ENCODE measurements at places on chromosomes 12 and 14.
A peak's percentile ranks its signal among the peaks of the same experiment; 100 is the strongest.

DNA sequence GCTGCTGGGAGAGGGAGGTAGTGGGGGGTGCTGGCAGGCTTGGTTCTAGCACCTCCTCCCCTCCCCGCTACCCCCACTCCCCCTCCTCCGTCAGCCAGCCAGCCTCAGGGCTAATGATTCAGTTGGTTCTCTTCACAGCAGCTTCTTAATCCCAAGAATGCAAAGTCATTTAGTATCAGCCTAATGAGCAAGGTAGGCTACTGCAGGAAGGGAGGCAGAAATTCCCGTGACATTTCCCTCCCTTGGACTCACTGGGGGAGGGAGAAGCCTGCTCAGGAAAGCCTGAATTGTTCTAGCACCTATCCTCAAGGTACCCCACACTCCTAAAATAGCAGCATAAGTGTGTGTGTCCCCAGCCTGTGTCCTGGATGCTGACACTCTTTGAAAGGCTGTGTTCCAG lies 29.8 kb downstream of the ITPK1 start:
- no peak for DNase-seq

DNA sequence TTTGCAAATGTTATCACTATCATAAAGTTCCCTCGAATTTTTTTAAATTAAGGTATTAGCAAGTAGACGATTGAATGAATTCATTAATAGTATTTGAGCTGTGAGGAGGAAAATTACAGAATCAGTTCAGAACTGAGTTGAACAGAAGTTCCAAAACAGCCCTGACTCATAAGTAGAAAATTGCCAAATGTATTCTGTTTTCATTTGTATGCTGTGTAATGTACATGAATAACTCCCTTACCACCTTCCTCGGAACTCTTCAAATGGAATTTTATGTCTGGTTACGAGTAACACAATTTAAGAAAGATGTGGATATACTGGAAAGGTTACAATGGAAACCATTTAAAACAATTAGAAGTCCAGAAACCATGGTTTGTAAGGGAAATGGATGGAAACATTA lies 283.3 kb upstream of the FAR2 start:
- DNase-seq, result no peak

DNA sequence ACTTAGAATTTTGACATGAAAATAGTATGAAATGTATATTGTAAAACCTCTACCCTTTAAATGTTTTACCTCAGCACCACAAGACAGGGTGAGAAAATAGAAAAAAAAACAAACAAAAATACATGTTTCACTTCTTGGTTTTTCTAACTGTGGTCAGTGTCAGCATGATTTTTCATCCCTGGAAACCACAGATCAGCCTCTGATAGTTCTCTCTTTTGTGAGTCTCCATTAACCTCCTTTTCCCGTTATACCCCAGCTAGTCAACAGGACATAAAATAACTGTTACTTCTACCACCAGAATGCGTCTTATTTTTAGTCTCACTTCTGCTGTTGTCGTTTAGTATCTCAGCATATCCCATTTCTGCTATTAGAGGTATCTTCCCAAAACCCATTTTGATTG lies 48.3 kb upstream of the KCNMB4 start:
- DNase-seq, result peak; percentile 28

DNA sequence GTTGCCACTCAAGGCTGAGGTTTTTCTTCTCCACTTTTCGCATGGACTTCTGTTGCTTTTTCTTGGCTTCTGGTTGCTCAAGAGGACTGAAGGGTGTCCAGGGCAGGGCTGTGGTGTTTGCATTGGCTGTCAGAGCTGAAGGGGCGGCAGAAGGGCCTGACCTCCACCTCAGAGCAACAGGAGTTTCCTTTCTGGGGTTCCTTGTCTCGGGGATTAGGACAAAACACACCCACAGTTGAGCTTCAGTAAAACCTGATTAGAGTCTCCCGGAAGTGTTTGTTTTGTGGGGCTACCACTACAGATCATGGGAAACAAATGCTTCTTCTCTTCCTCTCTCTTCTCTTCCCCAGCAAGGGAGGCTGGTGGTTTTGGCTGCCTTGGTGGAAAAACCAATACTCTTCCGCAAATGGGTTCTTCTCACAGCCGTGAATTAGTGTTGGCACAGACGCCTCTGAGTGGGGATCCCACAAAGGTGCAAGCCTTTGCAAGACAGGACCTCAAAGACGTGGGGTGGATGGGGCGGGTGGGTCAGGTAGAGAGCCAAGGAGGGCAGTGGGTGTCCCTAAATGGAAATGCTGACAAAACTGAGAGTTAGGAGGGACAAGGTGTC lies 317.7 kb upstream of the TBX3 start:
- DNase-seq, result no peak

DNA sequence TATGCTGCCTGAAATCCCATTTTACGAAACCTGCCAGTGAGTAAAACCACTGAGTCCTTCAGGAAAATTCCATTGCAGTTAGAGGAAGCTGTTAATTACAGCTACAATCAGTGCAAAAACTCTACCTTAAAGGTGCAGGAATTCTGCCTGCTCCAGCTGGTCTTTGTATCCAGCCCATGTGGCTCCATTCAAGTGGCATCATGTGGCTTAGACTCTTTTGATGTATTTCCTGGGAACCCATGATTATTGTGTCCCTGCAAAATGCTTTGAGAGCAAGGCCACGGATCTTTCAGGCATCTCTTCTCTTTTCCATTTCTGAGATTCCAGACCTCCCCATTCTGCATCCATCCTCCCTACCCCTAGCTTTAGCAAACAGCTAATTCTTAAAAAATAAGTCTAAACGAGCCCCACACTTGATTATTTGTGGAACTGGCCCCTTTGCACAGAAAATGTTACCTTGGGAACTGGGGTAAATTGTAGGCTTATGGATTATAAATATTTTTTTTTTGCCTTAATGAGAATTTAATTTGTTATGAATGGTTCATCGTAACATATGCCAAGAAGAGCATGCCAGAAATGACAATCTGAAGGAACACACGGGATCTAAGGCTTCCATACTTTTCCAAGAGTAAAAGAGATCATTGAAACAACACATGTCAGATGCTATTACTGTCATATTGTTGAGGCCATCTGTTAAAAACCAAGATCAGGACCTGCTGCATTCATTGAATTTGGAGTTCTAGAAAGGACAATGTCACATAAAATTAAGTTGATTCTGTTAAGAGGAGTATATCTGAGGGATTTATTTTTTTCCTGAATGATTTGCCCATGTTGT lies 144.6 kb downstream of the TPH2 start:
- no peak for DNase-seq

All from T-helper 1 cell (primary cell).